Esophagus squamous epithelium (tissue), 5 donors: ENCODE measurements at places on chromosomes 4 and X.

GRCh38 chr4:6192245-6192644 lies 8.1 kb downstream of the JAKMIP1 start:
- DNase-seq: no peak

DNA sequence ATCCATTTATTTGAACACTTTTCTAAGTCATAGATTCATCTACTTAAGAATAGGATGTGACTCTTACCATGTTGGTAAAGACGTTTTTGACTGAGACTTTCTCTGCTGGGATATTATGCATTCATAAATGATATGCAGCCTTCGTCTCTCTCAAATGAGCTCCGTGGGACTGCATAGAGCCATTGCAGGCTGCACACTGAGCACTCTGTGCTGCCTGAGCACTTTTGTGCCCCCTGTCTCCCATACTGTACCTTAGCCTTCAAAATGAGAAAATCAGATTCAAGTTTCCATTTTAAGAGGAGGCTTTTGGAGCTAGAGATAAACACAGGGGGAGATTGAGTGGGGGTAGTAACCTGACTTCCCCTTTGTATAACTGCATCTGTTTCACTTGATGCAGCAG lies 433.6 kb downstream of the ZIC3 start:
- DNase-seq: no peak

- DNase-seq: no peak
Measured at GRCh38 chr4:52576326-52576725, 82.8 kb downstream of the USP46 start.

GRCh38 chrX:76555816-76556215 lies 128.3 kb downstream of the MAGEE1 start:
- no peak for DNase-seq
